EL (cell line): ENCODE measurements at places on chromosomes 12 and 14.

DNA sequence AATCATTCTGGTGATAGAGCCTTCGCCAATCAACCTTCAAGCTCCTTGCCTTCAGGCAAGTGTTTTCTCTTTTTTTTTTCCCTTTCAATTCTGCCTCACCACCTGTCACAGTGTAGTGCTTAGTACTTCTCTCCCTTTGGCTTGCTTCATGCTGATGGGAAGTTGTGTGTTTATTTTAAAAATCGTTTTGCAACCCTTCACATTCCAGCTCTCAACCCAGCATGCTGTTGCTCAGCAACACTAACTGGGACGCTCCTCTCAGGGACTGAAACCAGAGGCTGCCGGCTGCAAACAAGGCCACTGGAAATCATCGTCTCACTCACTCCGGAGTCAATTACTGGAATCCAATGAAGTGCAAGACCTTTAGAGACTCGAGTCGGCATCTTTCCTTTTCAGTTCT lies 342.7 kb downstream of the PRKD1 start:
- peak; percentile 72 for DNase-seq

DNA sequence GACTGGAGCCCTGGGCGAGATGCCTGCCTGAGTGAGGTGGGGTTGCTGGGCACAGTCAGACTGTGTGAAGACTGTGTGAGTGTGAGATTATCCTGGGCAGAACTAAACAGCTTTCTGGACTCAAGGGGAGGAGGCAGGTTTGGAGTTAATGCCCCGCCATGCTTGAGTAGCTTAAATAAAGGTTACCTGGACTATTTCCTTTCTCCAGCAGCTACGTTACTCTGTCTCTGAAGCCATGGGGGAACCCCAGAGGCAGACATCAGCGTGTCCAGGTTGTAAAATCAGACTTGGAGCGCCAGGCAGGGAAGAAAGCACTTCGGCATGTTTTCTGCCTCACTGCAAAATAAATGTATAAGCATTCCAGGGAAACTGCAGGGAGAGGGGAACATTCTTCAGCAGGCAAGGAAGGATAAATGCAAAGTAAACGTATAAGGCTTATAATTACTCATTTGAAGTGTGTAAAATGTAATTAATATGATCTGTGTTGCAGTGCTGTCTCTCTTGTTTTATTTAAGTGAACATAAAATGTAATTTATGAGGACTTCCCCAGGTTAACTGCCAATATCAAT lies 129.7 kb downstream of the CHST11 start:
- DNase-seq, result no peak

GRCh38 chr14:37544407-37544806 lies 50.6 kb downstream of the FOXA1 start:
- DNase-seq, result no peak

GRCh38 chr12:121537814-121538698 lies 42.8 kb downstream of the KDM2B start:
- peak; percentile 18 for DNase-seq

GRCh38 chr14:95234426-95234825 lies 77.1 kb upstream of the DICER1 start:
- DNase-seq, result no peak
